AG04449 (cell line): ENCODE measurements at places on chromosomes 4 and X.

DNA sequence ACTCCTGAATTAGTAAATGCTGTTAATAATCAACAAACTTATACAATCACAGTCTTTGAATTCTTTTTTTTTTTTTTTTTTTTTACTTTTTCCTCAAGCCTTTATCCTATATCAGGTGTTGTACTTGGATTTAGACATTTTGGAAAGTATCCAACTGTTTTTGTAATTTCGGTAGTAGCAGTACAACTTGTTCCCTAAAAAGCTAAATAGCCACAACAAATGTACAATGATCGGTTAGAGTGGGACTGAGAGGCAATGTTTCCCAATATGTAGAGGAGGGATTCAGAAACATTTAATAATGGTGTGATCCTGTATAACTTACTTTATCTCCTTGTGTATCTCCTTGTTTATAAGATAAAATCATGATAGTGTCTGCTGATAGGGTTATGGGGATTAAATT is 343.1 kb downstream of the GRID2 start:
- no peak for DNase-seq

DNA sequence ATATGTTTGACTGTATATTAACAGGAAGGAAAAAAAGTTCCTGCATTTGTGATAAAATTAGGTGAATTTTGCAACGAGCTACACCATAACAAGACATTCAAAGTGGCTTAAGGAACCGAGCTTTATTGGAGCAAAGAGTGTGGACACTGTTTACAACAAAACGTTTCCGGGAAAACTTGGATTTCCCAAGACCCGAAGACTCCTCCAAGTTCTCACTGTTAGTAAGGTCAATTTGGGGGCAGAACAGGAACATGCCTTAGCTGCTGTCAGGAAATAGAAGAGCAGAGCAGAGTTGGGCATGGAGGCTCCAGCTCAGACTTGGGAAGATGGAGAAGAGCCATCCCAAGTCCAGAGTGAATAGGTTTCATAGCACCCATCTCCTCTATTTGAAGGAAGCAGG is 16.5 kb downstream of the ADH6 start:
- no peak for DNase-seq

GRCh38 chr4:4362991-4363697 is 23.8 kb upstream of the NSG1 start:
- DNase-seq = peak; percentile 5

DNA sequence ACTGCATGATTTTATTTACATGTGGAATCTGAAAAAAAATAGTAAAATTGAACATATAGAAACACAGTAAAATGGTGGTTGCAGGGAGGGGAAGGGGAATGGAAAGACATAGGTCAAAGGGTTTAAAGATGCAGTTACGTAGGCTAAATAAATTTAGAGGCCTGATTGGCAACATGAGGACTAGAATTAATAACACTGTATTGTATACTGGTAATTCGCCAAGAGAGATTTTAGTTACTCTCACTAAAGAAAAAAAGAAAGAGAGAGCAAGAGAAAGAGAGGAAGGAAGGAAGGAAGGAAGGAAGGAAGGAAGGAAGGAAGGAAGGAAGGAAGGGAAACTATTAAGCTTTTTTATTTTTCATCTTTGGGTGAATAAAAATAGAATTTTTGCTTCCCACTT is 488.1 kb downstream of the PCDH10 start:
- no peak for DNase-seq

DNA sequence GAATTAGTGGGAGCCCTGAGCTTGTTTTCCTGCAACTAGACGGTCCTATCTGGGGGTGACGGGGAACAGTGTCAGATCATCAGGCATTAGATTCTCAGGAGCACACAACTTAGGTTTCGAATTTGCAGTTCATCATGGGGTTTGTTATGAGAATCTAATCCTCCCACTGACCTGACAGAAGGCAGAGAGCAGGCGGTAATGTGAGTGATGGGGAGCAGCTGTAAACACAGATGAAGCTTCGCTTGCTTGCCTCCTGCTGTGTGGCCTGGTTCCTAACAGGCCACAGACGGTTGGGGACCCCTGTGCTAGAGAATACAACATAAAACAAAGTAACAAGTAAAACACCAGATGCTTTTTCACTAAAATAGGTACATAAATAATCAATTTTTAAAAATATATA is 86.2 kb upstream of the BLTP1 start:
- no peak for DNase-seq

- no peak for DNase-seq
These were observed 236.6 kb upstream of the PCDH18 start for GRCh38 chr4:137768881-137769280.

DNA sequence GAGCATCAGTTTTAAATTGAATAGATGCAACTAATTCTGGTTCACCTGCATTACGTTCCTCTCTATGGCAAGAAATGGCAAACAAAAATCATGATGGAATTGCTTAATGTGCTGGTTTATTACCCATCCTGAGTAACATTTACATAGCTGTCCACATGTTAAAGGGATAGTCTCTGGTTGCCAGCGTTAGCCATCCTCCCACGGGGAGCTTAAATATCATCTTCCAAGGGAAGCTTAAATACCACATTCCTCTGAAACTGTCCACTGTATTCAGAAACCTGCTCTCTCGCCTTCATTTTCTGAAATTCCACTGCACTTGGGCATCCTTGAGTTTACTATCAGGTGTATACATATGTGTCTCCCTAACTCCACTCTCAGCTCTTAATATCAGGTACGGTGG is 586.6 kb downstream of the TLL1 start:
- no peak for DNase-seq

GRCh38 chr4:57369446-57369845 is 259.3 kb upstream of the IGFBP7 start:
- DNase-seq = no peak

GRCh38 chrX:57451426-57452020 is 140.3 kb upstream of the ZXDB start:
- DNase-seq = no peak

- no peak for DNase-seq
These were observed 1176.8 kb downstream of the FAM133A start for GRCh38 chrX:94850811-94851210.

DNA sequence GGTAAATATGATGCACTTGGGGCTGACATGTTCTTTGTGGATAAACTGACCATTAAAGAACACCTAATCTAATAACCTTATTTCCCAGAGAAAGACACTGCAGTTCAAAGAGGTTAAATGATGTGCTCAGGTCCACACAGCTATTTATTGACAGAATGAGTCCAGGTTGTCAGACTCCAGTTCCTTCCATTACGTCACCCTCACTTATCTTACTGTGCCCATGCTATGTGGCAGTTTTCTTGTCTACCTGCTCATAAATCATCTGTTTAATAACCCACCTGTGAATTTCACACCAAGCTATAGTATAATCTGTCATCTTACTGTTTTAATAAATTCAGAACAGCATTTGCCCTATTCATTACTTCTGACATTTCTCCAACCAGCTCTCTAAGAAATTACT is 36.7 kb downstream of the QRFPR start:
- no peak for DNase-seq

GRCh38 chr4:92516450-92516849 is 212.7 kb downstream of the GRID2 start:
- no peak for DNase-seq

DNA sequence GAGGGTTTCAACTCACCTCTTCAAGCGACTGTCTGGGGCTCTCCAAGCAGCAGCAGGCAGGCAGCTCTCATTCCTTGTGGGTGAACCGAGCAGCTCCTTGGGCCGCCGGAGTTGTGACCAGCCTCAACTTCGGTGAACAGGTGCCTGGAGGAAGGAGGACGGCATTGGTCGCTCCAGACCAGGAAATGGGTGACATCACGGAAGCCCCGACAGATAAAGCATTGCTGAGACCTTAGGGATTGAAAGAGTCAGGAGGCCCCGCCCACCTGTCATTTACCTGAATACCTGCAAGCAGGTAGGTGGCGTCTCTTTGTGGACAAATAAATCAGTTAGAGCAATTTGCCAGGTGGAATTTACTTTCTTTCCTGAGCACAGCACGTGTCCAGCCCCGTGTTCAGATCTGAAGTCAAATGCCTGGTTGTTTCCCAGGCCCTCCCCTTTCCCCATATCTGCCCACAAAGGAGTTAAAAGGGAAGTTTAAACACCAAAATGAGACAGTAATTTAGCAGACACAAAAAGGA is at the start of gene LNX1:
Gene LNX1, minus strand, starts transcription at position 115 of the 521 bp plus-strand sequence. CDS start 17,484 bp downstream, outside the sequence.
- no peak for DNase-seq
